ENCODE measurements at places on chromosomes 7 and 10.

GRCh38 chr7:157690833-157691585 lies 354.2 kb downstream of the DNAJB6 start:
- no peak for DNase-seq

DNA sequence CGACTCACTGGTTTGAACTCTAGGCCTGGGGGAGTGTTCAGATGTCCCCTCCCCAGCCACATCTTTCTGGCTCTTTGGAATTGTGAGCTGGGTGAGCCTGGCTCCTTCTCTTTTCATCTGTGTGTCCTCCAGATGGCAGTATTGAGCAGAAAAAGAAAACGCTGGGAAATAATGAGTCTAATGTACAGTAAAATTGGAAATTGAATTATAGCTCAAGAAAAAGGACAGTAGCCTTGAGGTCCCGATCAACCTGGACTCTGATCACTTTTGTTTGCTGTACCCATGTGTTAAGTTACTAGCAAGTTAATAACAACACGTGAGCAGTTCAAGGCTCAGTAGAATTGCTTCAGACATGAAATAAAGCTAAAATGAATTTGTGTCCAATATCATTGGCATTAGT lies 77.9 kb downstream of the SNX10 start:
- no peak for DNase-seq

DNA sequence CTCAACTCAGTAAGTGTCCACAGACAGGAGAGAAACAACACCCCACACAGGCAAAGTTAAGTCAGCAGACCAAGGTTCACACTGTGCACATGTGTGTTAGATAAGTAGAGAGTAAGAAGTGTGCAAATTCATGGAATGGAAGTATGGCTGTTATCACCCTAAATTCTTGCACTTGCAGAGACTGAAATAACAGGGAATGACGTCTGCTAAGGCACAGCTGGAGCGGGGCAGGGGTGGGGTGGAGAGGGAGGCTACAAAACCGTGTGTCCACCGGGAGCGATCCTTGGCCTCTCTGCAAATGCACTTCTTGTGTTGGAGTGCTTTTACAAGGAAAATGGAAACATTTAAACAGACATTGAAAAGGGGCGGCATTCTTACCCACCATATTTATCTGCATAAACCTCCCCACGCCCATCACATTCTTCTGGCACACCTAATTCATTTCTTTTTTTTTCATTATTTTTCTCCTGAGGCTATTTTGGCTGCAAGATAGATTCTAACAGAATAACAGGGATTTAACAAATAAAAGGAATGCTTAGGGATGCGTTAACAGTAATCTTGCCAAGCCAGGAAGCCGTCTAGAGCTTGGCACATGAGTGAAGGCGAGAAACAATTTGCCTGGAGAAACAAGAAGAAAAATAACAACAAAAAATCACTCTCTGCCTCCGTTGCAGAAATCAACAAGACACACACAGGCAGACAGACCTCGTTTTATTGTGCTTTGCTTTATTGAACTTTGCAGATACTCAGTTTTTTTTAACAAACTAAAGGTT lies 30.1 kb downstream of the TNS3 start:
- no peak for DNase-seq

- no peak for DNase-seq
Measured at GRCh38 chr7:141302617-141303016, 228.8 kb downstream of the TMEM178B start.

DNA sequence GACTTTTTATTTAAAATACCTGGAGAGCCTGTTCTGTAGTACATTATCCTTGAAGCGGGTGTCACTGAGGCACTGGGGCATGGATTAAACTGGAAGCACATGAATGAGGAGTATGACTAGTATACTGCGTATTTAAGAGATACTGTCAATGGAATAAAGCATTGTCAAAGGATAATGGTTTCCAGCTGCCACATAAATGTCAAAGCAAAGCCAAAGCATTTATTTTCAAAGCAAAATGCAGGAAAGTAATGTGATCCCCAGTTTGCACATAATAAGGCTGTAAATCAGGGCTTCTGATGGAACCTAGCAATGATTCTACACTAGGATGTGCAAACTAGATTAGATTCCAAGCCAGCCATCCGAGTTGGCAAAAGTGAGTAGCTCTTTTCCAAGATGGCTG lies 240.1 kb downstream of the POU6F2 start:
- no peak for DNase-seq

All from NCI-H524 treated with DMSO at 0.1 percent for 48 hours (cell line).